ENCODE measurements at places on chromosomes 12 and 14.
A peak's percentile ranks its signal among the peaks of the same experiment; 100 is the strongest.

DNA sequence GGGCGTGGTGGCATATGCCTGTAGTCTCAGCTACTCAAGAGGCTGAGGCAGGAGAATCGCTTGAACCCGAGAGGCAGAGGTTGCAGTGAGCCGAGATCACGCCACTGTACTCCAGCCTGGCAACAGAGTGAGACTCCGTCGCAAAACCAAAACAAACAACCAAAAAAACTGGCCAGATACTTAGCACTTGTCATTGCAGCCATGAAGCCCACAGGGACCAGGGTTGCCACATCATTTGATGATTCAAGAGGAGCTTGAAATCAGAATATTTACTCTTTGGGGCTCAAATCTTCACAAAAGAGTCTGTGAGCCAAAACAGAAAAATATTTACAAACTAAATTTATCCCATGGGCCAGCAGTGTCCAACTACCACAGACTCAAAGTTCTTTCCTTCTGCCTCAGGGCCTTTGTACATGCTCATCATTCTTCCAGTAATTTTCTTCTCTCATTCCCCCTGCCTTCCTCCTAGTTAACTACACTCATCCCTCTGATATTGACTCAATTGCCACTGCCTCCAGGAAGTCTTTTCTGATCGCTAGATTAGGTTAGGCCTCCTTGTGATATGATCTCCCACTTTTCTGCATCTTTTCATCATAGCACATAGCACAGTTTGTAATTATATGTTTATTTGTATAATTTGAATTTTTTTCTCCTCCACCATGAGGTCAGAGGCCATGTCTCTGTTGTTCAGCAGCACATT lies 130.8 kb upstream of the PLEKHG7 start:
- DNase-seq, result no peak

- peak; percentile 77 for DNase-seq
Observed at GRCh38 chr12:116924558-116925453, 14.1 kb downstream of the FBXW8 start.

DNA sequence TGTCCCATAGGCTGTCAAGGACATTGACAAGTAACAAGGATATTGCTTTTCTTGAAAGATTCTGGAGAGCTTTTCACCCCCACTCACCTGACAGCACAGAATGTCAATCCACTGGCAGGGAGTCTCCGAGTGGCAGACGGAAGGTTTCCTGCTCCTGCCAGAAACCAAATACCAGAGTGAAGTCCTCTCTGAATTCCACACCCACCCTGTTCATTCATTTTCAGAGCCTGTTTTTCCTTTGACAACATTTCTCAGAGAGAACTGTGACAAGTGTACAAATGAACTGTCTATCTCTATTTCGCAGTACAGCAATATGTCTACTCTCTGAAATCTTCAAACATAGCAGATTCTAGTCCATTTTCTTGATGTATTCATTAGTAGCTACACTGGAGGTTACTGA lies 26.2 kb upstream of the BICD1 start:
- no peak for DNase-seq

GRCh38 chr14:57863471-57863870 lies 2.4 kb downstream of the SLC35F4 start:
- DNase-seq, result no peak

DNA sequence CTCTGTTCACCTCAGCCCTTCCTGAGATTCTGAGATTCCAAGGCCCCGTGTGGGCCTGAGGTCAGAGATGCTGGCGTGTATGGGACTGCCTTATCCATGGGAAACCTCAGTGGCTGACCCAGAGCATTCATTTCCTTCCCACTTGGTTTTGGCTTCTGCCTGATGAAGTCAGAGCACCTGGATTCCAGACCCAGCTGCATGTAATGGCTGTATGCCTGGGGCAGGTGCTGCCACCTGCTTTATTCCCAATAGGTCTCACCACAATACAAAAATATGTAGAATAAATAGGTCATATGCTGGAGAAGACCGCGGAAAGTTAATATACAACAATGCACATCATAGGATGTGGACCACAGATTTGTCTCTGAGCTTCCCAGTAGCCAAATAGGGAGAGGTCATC lies 25.6 kb downstream of the FIGNL2 start:
- no peak for DNase-seq
